ENCODE measurements at places on chromosomes 7 and 10.

- DNase-seq: no peak
Measured at GRCh38 chr10:97149079-97149531, 36.7 kb downstream of the SLIT1 start.

- no peak for DNase-seq
Measured at GRCh38 chr10:28743576-28743975, 66.3 kb downstream of the BAMBI start.

DNA sequence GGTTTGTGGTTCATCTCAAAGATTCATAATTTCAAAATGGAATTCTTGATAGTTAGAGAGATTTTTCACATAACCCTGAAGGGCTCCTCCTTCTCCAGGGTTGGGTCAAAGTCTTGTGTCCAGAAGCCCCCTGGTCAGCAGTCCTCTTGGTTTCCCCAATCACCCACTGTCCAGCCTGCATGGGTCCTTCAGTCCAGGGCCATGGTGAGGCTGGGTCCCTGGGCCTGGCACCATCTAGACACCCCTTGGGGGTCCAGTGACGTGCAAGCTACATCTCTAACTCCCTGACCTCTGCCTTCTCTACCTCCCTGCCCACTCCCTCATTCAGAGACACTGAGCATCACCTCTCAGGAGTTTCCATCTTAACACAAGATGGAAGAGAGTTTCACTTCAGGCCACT is 26.1 kb downstream of the ANXA8 start:
- no peak for DNase-seq

DNA sequence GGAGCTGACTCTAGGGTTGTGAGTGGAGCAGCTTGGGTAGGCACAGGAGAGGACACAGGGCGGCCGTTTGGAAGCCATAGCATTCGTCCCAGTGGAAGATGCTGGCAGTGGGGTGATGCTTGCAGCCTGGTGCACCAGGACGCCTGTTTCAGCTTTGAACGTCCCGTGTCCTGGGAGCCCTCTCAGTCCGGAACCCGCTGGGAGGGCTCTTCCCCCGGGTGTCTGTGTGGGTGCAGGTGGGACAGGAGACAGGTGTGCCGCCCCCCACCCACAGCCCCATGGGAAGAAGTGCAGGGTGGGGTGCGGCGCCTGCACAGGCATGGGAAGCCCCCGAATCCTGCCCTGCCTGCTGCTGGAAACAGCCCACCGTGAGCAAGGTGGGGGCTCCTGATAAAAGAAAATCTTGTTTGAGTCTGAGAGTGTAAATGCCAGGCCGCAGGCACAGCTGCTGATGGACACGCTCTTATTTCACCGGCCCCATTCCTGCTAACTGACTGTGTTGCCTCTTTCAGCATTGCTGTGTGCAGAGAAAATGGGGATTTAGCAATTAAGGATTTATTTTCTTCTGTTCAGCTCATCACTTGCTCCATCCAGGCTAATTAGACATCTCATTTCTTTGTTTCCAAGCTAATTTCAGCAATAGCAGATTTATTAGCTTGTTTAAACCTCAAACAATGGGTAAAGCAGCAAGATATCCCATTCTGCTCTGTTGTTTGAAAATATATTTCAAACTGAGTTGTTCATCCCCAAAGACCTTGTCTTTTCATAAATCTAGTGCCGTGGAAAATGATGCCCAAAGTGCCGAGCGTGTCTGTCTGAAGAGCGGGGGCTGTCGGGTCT is 54.9 kb upstream of the DPYSL4 start:
- no peak for DNase-seq

DNA sequence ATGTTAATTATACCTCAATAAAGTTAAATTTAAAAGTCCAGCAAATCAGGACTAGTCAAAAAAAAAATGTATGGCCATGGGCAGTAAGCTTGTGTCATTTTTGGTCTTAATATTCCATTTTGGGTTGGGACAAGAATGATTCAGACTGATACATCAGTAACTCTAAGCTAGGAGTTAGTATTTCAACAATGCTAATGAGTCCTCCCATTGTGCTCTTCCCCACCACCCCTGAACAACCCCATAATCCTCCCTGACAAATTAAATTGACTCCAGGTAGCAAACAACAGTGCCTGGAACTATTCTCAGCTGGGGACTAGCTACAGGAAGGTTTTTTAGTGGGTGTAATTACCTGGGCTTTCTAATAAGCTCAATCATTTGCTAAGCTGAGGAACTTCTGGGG is 30.7 kb upstream of the KCNIP2 start:
- no peak for DNase-seq

GRCh38 chr7:64131696-64132095 is 75.3 kb upstream of the ZNF735 start:
- DNase-seq: no peak

DNA sequence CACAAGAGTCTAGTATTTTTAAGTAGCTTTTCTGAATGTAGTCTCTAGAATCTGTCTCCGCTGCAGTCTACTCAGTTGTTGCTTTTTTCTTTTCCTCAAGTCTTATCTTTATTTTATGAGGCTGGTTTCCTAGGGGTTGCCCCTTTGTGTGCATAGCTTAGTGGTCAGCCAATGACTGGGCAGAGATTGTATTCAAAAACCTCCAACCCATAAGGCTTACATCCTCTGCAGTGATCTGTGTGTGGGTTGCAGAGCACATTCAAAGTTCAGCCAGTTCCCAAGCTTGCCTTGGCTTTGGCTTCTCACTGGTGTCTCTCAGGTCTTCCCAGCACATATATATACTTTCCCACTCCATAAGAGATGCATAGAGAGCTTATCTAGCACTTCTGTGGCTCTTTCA is 160.0 kb upstream of the TCF7L2 start:
- no peak for DNase-seq

DNA sequence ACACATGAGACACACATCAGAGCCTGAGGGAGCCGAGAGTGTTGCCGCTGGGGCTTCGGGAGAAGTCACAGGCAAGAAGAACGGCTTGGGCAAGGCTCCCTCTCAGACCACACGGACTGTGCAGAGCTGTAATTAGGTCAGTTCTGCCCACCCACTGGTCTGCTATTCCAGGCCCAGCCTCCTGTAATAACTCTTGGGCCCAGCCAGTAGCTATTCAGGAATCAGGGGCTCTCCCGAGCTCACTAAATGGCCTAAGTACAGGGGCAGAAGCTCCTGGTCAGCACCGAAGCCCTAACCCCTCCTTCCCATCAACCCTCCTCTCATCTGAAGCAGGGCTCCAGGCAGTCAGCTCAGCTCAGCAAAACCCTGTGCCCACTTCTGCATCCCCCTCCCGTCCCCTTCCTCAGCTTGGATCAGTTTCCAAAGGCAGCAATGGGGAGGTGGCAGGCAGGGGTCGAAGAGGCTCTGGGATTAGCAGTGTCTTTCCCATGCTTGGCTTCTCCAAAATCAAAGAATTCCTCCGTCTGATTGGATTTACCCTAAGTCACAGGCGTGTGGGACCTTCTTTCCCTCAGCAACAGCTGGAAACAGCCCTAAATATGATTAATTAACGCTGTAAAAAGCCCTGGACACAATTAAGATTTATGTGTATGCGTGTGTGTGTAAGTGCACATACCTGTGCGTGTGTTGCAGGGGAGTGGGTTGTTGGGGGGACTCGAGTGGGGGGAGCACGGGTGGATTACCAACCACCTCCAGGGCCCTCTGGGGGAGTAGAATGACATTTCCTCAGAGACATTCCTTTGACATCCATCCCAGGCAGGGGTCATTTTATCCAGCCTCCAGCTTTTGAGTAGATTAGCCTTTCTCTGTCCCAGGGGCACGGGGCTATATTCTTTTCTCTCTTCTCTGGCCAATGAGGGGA is 48.4 kb upstream of the BTRC start:
- no peak for DNase-seq

DNA sequence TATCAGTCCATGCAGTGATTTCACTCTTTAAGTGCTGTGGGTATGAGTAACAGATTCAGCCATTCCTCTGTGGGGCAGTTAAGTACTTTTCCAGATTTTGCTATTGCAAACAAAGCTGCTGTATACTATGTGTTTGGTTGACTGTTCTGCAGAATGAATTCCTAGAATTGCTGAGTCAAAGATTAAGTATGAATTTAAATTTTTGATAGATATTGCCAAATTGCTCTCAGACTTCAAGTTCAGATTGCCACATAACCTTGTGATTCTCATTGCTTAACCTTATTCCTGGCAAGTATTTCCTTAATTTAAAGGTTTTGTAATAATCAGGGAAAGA is 21.6 kb upstream of the SAR1A start:
- DNase-seq: no peak

DNA sequence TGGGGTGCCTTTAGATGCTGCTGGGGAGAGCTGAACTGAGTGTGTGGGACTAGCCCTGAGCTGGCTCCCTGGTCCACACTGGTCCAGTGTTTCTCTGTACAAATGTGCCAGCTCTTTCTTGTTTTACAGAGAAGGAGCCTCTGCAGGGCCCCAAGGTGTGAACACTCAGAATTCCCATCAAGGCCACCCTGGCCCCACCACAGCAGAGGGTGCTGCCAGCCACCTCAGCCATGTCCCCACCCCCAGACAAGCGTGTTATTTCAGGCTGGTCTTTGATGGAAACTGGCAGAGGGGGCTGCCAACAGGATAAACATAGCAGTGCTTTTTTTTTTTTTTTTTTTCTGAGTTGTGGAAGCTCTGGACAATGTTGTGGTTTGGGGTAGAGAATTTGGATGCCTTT is 68.5 kb upstream of the LRRC18 start:
- DNase-seq: no peak

- no peak for DNase-seq
Measured at GRCh38 chr7:81719865-81720264, 50.0 kb downstream of the HGF start.

- DNase-seq: no peak
Measured at GRCh38 chr10:93160829-93161228, 87.1 kb downstream of the CYP26A1 start.

DNA sequence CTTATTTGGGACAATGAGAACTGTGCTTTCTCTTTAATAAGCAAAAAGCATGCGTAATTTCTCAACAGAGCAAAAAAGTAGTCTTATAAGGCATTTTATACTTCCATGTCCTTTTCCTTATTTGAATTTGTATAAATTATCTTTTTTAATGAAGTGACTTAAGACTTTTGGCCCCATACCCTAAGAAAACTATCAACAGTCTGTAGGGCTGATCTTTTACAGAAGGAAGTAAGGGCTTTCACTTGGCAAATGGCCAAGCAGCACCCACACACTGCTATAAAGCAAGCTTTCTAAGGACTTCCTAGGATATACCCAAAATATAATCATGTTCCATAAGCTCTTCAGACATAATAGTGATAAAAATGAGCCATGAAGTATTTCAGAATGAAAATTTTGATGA is 3.4 kb downstream of the CRPPA start:
- DNase-seq: no peak

- DNase-seq: no peak
Measured at GRCh38 chr7:90777886-90778285, 181.8 kb downstream of the CDK14 start.

- DNase-seq: peak; percentile 28
Measured at GRCh38 chr10:14016011-14016536, 314.6 kb downstream of the FRMD4A start.

DNA sequence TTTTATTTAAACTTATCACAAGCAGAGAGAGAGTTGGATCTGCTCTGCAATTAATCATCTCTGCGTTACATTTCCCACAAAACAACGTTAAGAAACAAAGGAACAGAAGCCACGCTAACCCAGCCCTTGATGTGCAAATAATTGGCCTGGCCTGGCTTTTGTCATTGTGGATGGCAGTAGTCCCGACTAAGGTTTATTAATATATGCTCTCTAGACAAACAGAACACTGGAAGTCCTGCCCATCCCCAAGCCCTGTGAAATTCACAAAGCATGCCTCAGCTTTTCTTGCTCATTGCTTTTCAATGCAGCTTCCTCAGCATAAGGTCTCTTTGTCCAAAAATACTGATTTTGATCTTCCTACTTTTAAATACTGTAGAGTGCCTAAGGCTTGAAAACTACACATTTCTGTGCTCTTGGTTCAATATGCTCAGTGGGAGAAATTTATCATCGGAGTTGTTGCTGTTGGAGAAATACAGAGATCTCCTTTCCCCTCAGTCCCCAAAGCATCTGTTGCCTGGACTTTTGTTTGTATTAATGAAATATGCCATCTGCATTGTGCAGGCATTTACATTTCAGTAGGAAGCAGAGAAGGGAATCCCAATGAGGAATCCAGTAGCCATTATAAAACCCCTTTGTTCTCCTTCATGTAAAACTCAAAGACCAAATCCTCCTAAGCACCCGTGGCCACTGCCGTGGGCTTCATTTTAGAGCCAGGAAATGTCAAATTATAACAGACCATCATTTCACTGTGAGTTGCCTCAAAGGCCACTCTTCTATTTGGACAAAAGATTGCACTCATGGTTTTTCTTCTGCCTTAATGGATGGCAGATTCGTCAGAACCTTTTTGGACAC is 61.1 kb downstream of the SORCS1 start:
- DNase-seq: no peak

- DNase-seq: peak; percentile 91
Measured at GRCh38 chr7:141533149-141533949, 17.9 kb upstream of the AGK start.

DNA sequence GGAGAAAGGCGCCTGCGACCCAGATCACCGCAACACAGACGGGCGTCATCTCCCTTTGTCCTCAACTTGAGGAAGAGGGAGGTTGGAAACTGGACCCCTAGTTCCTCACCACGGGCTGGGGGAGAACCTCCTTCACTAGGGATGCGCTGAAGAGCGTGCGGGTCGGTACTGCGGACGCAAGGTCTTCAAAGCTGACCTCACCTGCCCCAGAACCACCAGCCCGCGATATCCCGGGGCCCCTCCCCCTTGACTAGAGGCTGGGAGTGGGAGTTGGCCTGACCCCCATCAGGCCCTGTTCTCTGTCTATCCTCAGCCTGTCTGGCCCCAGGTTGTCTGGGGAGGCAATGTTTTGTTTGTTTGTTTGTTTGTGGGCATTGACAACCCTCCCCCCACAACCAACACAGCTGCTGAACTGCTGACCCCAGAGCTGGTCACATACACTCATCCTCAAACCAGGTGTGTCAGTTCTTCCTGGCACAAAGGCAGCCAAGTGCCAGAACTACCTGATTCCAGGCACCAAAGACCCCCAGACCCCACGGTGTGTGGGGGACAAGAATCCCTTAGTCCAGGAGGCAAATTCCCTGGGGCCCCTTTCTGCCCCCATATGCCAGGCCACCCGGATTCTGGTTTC is 2.9 kb downstream of the NPM3 start:
- no peak for DNase-seq

DNA sequence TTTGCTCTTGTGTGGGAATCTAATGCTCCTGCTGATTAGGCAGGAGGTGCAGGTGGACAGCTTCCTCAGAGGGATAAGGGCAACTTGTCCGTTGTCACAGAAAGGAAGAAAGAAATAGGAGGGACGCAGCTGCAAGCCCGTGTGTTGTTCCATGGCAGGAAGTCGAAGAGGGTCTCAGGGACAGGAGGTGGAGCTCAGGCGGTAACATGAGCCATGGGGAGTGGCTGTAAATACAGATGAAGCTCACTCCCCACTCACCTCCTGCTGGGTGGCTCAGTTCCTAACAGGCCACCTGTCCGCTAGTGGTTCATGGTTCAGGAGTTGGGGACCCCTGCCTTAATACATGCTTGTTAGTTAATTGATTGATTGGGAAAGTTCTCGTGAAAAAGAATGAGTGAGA is 101.7 kb upstream of the SFMBT2 start:
- no peak for DNase-seq

GRCh38 chr10:71158902-71159301 is 53.5 kb upstream of the UNC5B start:
- no peak for DNase-seq

GRCh38 chr10:82267465-82267864 is 392.5 kb downstream of the NRG3 start:
- no peak for DNase-seq

Data from RPMI8226 (cell line).